ENCODE measurements at places on chromosomes 6 and 20.

DNA sequence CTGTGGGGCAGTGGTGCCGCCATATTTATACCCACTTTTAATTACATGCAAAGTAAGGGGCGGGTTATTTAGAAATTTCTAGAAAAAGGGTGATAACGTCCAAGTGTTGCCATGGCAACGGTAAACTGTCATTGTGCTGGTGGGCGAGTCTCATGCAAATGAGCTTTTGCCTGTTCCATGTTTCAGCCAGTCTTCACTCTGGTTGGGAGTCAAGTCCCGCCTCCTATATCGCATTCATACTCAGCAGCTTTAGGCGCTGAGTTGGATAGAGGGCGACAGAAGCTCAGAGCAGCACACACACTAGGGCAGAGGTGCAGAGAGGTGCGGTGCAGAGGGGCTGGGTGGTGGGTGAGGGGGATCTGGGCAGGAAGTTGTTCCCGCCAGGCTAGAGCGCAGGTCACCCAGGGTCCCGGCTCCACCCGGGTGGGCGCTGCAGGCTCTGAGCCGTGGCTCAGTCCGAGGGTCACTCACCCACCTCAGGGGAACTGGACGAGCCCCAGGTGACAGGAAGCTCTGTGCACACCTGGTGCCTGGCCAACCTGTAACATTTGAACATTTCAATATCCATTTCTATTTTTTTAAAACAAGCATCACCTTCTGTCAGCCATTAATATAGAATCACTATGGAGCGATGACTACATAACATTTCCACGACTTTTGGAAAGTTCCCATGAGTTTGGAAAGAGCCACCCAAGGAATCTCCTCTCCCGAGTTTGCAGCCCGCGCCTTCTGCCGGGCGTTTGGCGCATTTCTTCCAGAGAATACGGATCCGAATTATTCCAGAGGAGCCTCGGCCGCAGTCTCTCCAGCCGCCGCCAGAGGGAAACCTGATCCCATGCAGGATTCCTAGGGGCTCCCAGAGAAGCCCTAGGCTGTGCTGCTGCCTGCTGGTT lies 89.1 kb upstream of the PHACTR3 start:
- no peak for DNase-seq

- no peak for DNase-seq
These were observed 13.6 kb upstream of the RIPOR3 start for GRCh38 chr20:50704971-50705370.

DNA sequence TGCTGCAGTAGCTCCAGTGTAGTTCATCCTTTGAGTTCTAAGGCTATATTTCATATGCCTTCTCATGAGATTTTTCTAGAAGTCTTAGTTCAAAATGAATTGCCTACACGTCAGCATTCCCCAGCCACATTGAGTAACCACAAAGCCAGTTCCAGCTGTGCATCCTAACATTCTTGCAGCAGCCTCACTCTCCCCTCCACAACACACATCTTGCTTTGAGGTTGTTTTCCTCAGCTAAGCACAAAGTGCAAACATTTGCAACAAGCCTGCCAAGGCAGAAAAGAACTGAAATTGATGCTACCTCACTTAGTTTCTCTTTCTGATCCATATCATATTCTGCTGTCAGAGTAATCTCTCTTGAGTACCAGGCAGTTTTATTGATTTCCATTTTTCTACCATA lies 160.7 kb upstream of the KCNQ5 start:
- DNase-seq = no peak

DNA sequence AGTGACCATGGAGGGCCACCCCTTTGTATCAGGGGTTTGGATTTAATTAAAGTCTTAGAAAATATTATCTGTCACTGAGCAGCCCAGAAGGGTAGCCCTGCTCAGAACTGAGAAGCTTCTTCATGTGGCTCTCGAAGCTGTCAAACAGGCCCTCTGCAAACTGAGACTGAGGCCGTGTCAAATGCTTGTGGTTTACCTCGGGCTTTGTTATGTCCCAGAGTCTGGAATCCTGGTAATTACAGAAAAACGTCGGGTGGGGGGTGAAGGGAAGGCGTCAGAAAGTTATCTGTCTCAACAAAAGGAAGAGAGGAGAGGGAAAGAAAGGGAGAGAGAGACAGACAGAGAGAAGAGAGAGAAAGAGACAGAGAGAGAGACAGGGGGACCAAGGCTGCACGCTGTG lies 200.8 kb downstream of the BMP7 start:
- no peak for DNase-seq

DNA sequence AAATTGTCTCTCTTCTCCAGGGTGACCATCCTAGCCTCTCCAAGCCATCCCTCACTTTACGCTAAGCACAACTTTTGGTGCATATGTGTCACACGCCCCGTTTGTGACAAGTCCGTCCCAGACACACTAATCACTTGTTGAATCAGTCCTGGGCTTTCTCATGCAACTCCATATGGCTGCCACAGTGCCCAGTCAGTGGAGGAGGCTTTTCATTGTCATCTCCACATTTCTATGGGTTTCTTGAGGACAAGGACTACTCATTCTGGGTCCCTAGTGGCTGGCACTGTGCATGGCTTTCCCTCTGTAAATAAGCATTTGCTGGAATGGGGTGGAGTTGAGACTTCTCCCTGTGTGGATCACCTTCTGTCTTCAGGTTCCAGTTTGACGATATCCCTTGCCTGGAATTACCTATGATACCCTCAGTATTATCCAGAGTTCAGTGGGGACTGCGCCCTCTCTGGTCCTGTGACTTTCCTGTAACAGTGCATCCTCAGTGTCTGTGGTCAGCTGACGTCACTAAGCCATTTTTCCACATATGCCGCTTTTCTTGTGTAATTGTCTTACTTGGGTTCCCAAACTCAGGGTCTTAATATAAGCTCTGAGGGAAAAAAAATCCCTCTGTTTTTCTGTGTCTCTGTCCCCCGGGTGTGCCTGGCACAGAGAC lies 59.8 kb upstream of the MYL9 start:
- no peak for DNase-seq

Measured in CD4-positive, alpha-beta T cell treated with Interferon alpha-2 for 1 hour (primary cell).